KG1 (cell line): ENCODE measurements at places on chromosomes 7 and 10.

DNA sequence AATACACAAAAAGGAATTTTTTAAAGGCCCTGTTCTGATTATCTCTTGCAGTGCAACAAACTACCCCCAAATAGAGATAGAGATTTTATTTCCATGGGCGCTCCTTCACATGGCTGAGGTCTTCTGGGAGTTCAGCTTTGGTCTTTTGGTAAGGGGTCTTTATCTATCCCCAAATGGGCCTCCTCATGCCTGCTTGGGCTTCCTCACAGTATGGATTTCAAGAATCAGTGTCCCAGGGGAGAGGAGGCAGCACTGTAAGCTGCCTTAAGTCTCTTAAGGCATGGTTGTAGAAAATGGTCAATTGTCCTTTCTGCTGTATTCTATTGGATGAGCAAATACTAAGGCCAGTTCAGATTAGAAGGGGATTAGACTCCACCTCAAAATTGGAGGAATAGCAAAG, 966.2 kb downstream of the TYW1 start:
- no peak for DNase-seq

DNA sequence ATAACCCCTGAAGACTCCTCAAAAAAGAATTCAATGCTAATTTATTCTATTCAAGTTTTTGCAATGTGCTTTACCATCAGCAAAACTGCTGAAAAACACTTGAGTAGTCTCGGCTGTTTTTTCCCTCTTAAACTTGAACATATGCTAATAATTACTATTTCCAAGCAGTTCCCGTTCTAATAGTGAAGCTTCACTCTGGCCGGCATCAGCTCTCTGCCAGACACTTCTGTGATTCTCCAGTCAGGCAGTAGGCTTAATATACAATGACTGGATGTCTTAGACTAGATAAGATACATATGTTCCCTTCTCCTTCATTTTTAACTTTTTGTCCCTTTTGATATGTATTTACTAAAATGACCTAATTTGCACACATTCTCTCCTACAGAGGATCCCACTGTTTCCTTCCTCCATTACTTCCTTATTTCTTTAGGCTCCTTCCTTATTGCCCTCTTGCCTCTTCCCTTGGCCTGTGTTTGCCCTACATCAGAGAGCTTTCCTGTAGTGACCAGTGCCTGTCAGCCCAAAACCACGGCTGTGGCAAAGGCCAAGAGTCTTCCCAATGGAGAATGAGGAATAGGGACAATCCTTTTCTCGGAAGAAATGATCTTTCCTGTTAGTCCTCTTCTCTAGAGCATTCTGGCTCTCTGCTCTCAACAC, 23.5 kb downstream of the HEPACAM2 start:
- DNase-seq, result no peak

GRCh38 chr10:120667276-120667675, 183.9 kb upstream of the WDR11 start:
- no peak for DNase-seq

DNA sequence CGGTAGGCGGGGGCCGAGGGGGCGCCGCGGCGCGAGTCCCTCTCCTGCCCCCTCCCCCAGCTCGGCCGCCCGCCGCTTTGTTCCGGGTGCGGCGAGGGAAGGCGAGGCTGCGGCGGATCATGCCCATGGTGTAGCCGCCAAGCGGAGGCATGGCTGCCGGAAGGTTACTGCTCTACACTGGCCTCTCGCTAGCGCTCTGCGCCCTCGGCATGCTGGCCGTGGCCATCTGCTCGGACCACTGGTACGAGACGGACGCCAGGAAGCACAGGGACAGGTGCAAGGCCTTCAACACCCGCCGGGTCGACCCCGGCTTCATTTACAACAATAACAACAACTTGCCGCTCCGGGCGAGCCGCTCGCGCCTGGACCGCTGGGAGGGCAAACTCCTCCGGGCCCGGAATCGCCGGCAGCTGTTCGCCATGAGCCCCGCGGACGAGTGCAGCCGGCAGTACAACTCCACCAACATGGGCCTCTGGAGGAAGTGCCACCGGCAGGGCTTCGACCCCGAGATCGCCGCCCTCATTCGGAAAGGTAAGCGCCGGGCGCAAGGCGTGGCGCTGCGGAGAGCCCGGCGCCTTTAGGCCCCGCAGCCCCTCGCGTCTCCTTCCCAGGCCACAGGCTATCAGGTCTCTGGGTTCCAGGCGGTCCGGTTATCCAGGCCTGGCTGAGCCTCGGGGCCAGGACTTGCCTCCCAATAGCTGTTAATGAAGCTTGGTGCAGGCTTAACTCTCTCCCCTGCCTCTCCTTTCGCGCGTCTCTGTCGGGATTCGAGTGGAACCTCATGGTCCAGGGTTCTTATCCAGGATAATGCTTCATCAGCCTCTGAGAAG, 513 bp downstream of the TMEM178B start:
- DNase-seq, result no peak

GRCh38 chr10:70190102-70190501, 19.8 kb upstream of the SAR1A start:
- DNase-seq, result no peak

- no peak for DNase-seq
Measured at GRCh38 chr7:45976485-45976856, 55.4 kb upstream of the IGFBP3 start.

DNA sequence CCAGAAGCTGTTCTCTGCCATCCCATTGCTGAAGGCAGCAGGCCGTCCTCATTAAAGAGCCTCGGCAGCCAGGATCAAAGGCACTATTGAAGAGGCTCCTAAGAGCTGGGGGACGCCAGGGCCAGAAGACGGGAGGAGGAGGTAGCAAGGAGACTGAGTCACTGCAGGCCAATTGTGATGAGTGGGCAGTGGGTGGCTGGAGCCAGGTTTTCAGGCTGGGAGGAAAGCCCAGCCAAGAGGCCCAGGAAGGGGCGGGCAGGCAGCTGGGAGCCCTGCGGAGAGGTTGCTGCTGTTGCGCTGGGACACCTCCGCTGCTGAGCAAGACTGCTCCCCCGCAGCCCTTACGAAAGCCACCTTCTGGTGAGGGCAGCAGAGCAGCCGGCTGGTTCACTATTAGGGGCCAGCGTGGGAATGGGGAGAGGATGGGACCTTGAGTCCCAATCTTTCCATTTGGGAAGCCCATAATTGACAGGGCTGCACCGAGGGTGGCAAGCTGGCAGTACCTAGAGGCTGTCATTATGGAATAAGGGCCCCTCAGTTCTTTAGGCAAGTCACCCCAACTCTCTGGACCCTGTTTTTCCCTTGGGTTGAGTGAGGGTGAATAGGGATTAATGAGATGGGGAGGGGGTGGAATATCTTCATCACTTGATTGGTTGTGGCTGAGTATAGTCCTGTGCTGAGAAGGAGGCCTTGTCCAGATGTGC, 48.4 kb downstream of the UNC5B start:
- DNase-seq, result no peak

GRCh38 chr7:3942816-3943745, 642.0 kb downstream of the SDK1 start:
- DNase-seq, result no peak

DNA sequence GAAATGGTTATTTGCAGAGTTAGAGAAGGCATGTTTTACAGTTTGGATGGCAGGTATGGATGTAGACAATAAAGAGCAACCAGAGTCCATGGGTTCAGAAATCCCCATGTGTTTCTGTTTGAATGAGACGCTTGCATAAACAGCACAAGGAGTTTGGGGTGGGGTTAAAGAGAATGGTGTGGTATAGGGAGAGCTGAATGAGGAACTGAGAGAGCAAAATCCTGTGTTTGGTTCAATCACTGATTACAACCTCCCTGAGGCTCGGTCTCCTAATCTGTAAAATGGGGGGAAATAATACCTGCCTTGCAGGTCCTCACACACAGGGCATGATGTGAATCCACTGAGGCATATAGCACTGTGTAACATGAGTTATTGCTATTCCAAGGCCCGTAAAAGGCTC, 23.7 kb downstream of the CAV1 start:
- no peak for DNase-seq

DNA sequence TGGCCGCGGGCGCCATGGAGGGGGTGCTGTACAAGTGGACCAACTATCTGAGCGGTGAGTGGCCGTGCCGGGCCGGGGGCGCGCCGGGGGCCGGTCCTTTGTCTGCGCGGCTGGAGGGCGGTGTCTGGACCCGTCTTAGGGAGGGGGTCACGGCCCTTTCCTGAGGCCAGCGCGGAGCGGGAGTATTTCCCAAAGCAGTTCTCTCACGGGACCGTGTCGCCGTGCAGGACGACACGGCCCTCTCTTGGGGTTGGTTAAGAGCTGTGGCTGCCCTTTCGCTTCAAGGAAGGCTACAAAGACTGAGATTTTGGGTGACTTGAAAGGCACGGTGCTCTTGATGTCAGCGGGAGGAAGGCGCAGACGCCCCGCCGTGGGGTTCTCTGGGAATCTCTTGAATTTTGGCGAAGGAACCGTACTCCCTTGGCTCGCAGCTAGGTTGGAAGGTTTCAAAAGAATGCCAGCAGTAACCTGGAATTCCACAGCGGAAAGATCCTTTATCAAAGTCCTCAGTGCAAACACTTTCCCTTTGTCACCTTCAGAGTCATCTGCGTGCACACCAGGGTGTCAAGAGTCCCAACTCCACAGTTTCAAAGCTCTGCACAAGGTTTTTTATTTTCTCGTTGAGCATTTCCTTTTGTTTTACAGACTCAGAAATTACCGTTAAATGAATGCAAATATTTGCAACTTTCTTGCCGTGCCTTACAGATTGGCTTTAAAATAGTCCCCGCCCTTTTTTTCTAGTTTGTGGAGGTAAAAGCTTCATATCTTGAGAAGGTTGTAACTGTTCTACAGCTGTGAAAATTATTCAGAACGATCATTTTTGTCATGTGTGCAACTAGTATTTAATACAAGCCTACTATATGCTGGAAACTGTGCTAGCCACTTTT, 780 bp downstream of the PLEKHA8 start:
- DNase-seq, result peak; percentile 50

DNA sequence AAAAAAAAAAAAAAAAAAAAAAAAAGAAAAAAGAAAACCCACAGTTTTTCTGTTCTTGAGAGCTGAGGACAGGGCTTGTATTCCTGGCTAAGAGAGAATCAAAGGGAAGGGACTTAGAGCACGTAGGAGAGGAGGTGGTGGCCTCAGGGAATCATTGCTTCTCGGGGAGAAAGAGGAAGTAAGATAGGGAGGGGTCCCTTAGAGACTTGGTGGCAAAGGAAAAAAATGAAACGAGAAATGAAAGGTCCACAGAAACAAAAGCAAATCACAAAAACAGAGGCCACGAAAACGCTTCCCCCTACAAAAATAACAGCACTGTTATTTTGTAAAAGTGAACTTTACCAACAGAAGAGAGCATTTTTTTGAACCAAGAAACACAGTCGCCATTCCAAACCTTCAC, 323.1 kb upstream of the GALNT17 start:
- no peak for DNase-seq

DNA sequence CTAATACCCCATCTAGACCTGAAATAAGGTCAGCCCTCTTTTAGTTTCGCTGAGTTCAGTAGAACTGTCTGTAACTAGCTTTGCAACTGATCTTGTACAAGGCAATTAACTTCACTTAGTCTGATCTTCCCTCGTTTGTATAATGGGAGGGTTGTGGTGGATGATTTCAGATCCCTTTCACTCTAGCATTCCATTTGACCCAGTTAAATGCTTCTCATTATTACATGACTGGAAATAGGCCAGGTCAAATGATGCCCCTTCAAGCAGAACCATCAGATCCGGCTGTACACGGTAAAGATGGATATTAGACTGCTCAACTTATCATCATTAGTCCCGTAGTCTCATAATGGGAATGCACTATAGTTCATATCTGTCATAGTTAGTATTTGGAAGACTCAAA, 1009.0 kb downstream of the LRMDA start:
- no peak for DNase-seq

DNA sequence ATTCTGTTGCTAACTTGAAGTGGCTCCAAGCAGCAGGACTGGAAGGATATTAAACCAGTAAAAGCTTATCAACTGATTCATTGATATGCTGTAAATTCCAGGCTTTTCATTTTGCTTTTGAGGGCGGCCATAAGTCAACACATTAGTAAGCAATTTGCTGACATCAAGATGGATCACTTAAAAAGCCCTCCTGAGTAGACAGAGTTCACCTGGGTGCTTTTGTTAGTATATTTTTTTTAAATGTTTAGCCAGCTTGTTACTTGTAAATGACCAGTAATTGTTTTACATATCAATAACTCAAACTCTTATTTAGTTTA, 26.5 kb downstream of the RNF32 start:
- no peak for DNase-seq

- no peak for DNase-seq
Measured at GRCh38 chr7:94658826-94659225, 2.9 kb upstream of the SGCE start.

GRCh38 chr10:11595395-11595692, 16.1 kb downstream of the USP6NL start:
- no peak for DNase-seq

DNA sequence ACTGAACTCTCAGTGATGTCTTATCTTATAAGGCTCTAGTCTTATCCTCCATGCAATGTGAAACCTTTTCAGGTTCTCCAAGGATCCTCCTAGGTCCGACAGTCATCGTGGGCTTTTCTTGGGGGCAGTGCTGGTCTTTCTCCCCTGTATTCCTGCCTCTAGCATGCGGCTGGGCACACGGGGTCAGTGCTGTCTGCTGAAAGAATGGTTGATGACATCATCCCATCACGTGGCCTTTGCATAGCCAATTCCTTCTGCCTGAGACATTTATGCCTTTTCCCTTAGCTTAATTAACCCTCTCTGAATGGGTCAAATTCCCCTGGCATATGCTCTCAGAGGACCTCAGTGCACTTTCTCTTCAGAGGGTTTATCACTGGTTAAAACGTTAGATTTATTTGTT, 27.0 kb upstream of the KCNK18 start:
- no peak for DNase-seq

GRCh38 chr10:124688889-124689670, 55.1 kb downstream of the FAM53B start:
- no peak for DNase-seq

GRCh38 chr10:89279421-89279869, 22.4 kb upstream of the IFIT2 start:
- no peak for DNase-seq

DNA sequence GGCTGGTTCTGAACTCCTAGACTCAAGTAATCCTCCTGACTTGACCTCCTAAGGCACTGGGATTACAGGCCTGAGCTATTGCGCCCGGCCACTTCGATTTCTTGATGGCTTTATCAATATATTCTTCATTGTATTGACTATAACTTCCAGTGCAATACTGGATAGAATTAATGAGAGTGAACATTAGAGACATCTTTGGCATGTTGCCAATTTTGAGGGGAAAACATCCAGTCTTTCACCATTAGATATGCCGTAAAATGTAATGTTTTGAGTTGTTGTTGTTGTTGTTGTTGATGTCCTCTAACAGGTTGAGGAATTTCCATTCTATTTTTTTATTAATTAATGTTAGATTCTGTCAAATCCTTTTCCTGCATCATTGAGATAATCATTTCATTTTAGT, 578.9 kb downstream of the ZWINT start:
- no peak for DNase-seq

- DNase-seq, result peak; percentile 30
Measured at GRCh38 chr7:93551063-93551895, 23.2 kb downstream of the CALCR start.
